Jurkat, Clone E6-1 (cell line): ENCODE measurements at places on chromosomes 6 and 20.

GRCh38 chr20:34773726-34774125 lies 51.7 kb downstream of the NCOA6 start:
- DNase-seq: no peak

GRCh38 chr6:157268396-157268795 lies 54.9 kb downstream of the TMEM242 start:
- no peak for DNase-seq

DNA sequence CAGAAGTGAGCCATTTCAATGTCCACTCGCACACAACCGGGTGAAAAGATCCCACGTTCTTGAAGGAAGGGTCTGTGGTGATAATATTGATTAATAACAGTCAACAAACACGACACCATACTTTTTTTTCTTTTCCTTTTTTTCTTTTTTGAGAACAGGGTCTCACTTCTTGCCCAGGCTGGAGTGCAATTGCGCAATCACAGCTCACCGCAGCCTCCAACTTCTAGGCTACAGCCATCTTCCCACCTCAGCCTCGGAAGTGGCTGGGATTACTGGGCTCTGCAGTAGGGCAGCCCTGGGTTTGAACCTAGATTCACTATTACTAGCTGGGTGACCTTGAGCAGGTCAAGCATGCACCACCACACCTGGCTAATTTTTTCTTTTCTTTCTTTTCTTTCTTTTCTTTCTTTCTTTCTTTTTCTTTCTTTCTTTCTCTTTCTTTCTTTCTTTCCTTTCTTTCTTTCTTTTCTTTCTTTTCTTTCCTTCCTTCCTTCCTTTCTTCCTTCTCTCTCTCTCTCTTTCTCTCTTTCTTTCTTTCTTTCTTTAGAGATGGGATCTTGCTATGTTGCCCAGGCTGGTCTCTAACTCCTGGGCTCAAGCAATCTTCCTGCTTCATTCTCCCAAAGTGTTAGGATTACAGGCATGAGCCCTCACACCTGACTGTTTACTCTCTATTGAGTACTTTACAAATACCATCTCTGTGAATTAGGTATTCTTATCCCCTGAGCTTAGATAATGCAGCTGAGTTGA lies 123.9 kb downstream of the SNX5 start:
- no peak for DNase-seq

DNA sequence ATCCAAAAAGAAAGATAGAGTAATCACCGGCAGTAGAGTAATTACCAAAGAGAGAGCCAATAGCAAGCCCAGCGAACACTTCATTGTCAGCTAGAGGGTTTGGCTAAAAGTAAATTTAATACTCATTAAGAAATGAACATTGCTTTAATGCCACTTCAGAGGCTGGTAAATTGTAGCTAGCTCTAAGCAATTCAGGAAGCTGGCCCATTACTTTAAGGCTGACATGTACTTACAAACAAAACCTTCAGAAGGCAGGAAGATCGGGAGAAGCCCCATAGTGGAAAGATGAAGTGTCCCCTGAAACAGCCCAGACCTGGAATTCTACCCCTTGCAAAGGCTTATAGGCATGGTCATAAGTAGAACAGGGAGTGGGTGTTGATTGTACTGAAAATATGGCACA lies 396.6 kb upstream of the ID4 start:
- no peak for DNase-seq

GRCh38 chr6:25322692-25323091 lies 43.5 kb downstream of the CARMIL1 start:
- no peak for DNase-seq

- no peak for DNase-seq
Measured at GRCh38 chr6:68615938-68616337, 19.1 kb upstream of the ADGRB3 start.

DNA sequence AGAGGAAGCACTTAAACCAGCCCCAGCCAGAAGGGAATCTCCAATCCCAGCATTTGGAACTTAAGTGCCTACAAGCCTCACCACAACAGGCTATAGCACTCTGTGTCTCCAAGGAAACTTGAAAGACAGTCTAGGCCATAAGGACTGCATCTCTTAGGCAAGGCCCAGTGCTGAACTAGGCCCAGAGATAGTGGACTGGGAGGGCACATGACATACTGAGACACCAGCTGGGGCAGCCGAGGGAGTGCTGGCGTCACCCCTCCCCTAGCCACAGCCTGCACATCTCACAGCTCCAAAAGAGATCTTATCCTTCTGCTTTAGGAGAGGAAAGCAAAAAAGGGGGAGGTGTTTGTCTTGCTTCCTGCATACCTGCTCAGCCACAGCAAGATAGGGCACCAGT lies 618.5 kb downstream of the COL12A1 start:
- no peak for DNase-seq

- DNase-seq: no peak
Measured at GRCh38 chr6:151633526-151634335, 139.9 kb downstream of the CCDC170 start.

DNA sequence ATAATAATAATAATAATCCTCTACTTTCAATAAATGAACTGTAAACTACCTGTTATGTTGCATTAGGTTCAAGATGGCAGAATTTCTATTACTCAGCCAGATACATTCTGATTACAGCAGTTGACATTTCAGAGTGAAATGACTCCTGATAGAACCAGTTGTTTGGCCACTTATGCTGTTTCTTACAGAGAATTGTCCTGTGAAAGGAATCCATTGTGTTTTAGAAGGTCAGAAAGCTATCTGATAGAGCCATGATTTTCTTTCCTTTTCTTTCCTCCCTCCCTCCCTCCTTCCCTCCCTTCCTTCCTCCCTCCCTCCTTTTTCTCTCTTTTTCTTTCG lies 16.6 kb downstream of the GJA10 start:
- DNase-seq: no peak

DNA sequence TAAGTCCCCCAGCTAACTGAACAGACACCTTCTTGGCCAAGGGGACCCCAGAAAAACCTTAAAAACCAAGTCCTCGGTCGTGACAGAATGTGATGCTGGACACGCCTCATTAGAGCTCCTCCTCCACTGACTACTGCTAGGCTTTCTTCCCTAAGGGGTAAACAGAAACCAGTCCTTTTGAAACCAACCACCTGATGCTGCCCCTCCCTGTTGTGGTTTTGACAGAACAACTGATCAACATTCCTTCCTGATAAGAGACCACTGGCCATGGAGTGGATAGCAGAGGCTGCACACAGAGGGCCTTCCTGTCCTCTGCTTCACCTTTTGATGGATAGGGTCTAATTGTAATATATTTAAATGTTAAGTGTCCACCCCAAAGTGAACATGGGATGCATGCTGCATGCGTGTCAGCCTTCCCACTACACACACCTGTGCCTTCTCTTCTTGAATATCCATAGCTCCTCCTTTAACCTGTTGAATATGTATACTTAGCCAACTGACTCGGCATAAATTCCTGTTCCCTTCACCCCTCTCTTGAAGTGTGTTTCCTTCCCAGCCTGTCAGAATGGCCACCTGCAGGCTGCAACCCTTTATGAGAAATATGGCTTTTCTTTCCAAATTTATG lies 27.9 kb upstream of the SLC2A12 start:
- peak; percentile 30 for DNase-seq

DNA sequence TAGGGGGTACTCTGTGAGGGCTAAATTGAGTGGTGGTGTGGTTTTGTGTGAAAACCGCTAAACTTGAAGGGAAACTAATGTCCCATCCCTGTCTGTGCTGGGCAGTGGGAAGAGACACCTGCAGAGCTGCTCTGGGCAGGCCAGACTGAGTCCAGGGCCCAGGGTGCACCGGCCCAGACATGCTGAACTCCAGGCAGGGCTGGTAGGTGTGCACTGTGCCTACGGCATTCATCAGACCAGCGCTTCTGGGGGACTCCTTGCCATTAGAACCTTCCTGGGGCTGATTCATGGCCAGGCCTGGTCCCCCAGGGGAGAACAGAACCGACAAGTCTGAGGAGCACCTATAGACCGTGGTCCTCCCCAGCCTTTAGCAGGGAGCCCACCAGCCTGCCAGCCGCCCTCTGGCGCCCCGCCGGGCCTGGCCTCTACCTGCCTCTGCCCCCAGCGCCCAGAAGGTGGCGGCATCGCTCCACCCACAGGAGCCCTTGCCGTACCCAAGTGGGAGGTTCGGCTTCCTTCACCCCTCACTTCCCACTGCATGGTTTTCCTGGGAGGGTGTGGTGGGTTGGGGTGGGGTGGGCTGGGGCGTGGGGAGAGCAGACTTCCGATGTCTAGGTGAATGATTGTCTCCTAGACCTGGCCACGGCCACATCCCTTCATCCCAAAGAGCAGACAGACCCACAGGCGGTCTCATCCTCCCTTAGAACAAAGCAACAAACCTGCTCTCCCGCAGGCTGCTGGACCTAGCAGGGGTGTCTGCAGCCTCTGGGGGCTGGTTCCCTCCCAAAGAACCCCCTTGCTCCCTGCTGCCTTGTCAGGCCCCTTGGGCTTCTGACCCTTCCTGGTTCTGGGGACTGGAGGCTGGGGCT lies 15.5 kb downstream of the CCDC167 start:
- peak; percentile 35 for DNase-seq

DNA sequence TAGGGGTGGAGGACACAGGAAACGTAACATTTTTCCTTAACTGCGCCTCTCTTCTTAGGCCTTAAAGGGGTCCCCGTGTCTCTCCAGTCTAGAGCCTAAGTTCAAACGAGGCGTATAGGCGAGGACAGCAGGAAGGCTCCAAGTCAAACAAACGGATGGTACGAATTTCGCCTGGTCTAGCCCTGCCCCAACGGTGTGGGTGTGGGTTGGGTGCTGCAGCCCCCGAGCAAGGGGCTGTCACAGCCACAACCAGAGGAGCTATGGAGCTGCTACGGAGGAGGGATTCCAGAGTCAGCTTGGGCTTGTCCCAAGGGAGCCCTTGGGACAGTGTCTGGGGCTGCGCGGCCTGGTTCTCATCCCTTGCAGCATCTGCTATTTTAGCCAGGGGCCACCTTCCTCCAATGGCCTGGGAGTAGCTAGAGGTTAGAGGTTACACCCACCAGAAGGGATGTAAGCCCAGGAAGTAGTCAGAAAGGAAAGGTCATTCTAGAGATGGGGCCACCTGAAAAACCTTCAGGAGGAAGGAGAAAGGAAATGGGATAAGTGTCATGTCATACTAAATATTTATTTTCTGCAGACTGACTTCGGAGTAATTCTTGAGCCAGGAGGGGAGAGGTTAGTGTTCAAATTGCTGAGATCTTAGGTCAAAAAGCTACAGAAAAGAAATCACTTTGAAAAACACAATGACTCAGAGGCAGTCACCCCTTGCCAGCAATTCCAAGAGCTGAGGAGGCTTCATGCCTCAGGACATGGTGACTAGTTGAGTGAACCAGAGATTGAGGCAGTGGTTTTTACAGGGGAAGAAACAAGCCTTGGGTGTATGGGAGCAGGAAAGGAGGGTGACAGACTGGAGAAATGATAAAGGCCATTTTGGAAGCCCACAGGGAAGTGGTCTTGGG lies 21.7 kb downstream of the VPS52 start:
- DNase-seq: no peak

GRCh38 chr6:90547991-90548390 lies 38.9 kb downstream of the MAP3K7 start:
- DNase-seq: no peak

DNA sequence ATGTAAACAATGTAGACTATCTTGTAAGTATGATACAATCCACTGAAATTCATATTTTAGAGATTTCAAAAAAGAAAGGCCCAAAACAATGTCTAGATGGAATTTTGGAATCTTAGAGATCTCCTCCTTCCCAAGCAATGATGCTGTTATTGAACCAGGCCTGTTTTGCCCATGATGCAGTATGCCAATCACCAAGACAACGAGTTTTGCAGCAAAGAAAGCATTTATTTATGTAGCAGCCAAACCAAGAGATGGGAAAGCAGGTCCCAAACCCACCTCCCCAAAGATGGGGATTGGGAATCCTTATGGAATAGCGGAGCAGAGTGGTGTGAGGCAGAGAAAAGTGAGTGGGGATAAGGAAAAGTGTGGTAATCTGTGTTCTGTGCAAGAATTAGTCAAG lies 197.8 kb upstream of the NT5E start:
- DNase-seq: no peak

DNA sequence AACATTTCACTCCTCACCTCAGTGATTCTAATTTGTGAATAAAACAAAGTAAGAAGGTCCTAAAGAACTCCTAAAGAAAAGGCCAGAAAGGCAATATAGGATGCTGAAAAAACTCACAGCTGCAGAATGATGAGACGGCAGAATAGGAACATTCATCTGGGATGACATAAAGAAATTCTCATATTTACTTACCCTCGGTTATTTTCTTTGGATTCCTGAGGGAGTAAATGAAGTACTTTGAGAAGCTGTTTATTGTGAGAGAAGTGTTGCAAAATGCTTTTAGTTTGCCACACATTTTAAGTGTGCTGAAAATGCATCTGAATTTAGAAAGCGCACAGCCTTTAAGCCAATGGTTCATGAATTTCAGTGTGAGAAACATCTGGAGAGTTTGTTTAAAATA lies 35.7 kb upstream of the RBL1 start:
- DNase-seq: no peak

GRCh38 chr6:11486486-11486885 lies 51.1 kb upstream of the TMEM170B start:
- DNase-seq: no peak

- DNase-seq: no peak
Measured at GRCh38 chr6:146962329-146962728, 241.9 kb upstream of the STXBP5 start.

DNA sequence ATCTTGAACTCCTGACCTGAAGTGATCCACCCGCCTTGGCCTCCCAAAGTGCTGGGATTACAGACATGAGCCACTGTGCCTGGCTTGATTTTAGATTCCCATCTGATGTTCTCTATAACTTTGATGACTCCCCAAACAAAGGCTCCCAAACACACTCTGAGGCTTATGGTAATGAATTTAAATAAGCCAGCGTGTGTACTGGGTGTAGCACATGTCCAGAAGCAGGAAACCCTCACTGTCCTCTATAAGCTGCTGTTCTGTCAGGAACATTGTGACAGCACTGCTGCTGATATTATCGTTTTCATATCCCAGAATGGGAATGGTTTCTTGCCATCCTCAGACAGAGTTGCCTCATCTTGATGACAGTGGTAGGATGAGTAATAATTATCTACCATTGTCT lies 54.1 kb upstream of the SALL4 start:
- no peak for DNase-seq

- no peak for DNase-seq
Measured at GRCh38 chr6:30690403-30691207, at the start of gene NRM. Gene NRM, minus strand, starts transcription at chr6:30690984. Its CDS starts 10 bp downstream, at chr6:30690974.

DNA sequence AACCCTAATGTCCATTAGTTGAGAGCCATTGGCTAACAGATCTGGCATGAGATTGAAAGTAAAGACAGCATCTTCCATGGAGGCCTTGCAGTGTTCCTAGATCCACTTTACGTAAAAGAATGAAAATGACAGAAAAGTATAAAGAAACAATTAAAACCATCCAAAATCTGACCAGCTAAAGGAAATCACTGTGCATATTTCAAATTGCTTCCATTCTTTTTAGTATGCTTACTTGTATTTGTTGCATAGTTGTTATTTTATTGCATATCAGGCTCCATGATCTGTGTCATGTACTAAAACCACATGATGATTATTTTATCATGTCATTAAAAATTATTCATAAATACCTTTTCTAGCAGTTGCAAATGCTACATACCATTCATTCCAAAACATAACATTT lies 67.9 kb downstream of the GCLC start:
- no peak for DNase-seq

GRCh38 chr6:10219510-10219909 lies 195.4 kb downstream of the TFAP2A start:
- no peak for DNase-seq
